ENCODE measurements at places on chromosomes 16 and 17.

DNA sequence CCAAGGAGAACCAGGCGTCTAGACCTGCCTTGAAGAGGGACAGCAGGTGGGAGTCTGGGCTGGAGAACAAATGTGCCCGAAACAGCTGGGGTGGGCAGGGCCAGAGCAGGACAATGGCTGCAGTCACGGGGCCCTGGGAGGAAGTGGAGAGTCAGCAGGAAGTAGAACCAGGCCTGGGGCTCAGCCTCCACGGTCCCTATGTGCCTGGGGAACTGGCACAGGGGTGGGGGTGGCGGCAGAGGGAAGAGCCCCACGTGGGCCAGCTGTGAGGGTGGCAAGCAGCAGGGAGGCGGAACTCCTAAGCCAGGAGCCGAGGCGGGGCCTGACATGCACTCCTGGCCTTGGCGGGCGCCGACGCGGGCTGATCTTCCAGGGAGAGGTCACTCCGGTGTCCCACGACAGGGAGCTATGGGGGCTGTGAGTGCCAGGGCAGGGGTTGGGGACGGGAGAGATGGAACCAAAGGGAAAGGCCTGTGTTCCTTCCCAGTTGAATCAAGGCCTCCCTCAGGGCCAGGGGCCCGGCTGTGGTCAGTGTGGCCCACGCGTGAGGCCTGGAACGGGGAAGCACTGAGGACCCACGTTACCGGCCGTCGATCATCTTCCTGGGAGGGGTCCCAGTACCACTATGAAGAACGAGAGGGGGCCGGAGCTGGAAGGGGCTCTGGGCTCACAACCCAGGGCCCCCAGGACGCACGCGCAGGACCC lies 42.7 kb downstream of the TIMM22 start:
- DNase-seq = peak; percentile 62

GRCh38 chr17:72134608-72135394 lies 14.0 kb downstream of the SOX9 start:
- no peak for DNase-seq

DNA sequence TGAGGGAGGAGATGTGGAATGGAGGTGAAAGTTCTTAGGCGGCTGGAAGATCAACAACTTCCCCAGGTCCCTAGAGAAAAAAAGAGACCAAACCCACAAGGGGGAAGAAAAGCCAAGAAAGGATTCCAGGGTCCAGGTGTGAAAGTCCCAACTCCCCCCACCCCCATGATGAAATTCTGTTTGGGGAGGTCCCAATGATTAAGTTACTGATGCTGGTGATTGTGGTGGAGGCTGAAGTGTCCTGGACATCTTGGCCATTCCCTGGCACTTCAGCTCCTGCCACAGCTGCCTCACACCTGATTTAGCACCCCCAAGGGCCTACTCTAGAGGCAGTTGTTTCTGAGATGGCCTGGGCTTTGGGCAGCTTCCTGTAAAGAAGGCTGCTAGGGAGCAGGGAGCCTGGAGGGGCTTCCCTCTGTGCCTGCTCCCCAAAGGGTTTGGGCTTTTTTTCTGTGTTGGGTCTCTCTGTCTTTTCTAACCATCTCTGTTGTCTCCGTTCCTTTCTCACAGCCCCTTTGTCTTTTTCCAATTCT lies 13.1 kb downstream of the HOXB4 start:
- no peak for DNase-seq

- no peak for DNase-seq
Observed at GRCh38 chr17:28334666-28335200, 539 bp downstream of the IFT20 start.

DNA sequence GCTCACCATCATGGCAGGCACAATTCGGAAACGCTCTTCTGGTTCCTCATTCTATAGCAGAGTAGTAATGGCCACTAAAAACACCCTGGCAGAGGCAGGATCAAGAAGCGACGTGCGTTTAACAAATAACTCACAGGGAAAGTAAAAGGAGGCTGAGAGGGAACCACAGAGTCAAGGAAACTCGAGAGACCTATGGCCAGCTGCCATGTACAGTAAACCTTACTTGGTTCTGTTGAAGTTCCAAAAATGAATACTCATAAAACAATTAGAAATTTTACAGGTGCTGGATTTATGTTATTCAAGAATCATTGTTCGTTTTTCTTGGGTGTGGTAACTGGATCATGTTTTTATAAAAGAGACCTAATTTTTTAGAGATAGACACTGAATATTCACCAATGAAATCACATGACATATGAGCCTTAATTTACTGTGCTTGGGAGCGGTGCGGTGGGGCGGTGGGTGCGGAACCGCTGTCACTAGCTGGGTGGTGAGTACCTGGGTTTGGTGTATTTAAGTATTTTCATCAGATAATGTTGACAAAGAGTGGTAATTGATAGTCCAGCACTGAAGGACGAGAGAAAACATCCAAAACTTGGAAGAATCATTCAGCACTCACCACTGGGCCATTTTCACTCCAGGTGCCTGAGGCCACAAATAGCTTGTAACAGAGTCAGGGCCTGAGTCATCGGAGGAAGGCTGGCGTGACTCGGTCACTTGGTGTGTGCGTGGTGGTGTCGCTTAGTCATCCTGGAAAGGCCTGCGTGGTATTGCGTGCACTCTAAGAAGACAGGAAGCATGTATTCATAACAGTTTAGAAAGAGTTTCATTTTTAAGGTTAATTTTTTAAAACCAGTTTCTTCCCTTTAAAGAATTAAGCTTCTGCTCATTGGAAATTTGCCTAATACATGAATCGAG lies 135.4 kb upstream of the CHMP6 start:
- no peak for DNase-seq

- no peak for DNase-seq
Observed at GRCh38 chr17:67865438-67865837, 40.1 kb downstream of the BPTF start.
